ENCODE measurements at places on chromosomes 13 and 19.

DNA sequence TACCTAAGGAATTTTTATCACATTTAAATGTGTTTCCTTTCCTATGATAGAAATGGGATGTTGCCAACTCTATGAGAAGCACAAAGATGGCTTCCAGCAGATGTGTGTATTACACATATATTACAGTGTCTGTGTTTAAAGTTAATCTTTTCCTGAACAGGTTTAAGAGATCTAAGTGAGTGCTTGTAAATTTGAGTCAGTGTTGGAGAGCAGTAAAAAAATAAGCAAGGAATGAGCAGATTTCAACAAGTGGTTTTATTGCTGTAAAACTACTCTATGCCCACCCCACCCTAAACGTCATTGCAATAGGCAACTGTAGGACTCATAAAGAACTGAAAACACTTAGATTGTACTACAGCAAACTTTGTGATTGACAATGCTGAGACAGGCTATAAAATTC is 248.7 kb downstream of the KLF5 start:
- DNase-seq = no peak

DNA sequence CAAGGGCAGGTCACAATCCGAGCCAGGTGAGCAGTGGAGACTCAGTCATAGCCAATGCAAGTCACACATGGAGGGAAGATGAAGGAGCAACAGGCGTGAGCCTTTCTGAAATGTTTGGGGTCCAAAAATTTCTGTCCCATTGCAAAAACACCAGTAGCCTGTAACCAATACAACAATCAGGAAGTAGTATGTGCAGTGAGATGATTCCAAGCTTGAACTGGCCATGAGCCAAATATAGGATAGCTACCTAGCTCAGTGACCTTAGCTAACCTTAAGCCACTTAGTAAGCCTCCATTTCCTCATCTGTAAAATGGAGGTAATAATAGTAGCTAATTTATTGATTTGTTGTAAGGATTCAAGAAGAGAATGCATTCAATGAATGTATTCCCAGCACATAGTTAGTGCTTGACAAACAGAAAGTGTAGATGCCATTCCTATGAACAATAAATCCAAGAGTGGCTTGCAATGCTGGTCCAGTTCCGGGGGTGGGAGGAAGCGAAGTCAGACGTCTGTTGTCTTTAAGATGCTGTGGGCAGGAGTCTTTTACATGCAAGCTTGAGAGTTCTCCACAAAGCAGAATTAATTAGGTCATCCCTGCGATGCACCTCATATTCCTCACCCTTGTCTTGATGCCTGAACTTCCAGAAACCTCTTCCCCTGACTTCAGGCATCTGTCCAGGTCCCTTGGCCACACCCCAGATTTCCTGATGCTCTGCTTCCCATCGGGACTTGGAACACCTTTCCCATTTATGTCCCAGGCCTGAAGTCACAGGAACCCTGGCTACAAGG is 195.7 kb upstream of the UBL3 start:
- DNase-seq = no peak

DNA sequence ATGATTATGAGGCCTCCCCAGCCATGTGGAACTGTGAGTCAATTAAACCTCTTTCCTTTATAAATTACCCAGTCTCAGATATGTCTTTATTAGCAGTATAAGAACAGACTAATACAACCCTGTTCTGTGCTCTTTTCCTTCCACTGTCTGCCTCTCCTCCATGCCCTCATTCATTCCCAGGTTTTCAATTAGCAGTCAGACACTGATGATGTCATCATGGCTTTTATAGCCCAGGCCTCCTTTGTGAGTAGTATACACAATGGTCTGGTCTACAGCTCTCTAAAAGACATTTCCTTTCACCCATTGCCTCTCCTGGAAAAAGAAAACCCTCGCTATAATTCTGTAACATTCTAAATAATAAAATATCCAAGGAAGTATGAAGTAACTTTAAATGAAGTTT is 25.5 kb downstream of the FGF14 start:
- DNase-seq = no peak

DNA sequence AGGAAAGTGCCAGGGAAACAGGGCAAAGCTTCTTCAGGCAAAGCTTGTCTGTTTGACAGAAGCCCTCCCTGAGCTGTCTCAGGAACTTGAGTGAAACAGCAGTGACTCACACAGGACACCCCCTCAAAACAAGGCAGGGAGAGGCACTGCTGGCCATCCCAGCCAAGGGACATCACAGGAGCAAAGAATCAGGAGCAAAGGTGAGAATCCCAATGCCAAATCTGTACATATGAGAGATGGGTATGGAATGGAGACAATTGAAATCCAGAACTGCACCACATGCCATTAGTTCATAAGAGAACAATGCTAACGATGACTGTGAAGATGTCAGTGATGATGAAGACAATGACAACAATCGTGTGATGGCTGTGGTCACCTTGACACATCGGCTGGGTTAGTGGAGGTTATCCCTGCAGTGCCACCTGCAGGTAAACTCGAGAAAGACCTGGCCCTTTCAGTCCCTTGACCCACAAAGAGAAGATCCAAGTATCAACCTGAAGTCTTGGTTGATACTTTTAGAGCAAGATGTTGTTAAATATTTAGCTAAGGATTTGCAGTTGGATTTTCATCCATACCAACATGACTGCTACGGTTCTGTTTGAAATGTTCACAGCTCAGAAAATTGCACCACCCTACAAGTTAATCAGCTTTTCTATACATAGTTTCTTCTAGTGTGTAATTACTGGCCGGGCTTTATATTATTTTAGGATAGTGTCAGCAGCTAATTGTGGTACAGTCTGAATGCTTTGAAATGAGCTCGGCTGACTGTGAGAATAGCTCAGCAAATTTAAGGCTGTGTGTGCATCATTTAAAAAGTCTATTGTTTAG is 42.0 kb upstream of the IPO5 start:
- peak; percentile 2 for DNase-seq

DNA sequence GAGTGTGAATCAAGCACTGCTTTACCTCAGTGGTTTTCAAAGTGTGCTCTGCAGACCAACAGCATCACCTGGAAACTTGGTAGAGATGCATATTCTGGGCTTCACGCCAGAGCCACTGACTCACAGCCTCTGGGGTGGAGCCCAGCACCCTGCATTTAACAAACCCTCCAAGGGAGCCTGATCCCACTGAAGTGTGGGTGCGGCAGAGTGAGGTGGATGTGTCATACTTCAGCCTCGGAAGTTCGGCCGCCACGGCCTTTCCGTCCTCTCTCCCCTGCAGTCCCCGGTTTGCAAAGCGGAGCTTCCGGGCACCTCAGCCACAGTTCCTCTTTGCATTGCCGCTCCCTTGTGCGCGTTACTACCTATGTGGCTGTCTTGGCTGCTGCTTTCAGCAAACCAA is 33.3 kb upstream of the MICU2 start:
- DNase-seq = no peak

DNA sequence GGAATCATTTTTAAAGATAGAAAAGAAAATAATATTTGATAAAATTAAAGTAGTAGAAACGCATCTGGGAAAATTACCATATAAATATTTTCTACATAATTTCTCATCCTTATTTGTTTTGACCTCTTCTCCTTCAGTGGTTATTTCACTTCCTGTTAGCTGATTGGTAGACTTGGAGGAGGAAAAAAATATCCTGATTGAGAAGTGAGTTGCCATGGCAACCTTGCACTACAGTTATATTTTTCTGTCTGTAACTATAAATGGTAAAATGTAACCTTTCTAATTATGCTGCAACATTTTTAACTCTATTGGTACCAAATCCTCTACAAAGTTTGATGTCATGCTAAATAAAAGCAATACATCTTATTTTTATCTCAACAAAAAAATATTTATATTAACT is 45.2 kb downstream of the SCEL start:
- DNase-seq = no peak

- no peak for DNase-seq
Observed at GRCh38 chr13:97242755-97243497, 20.8 kb downstream of the MBNL2 start.

- DNase-seq = peak; percentile 40
Observed at GRCh38 chr13:69324090-69324886, 783.3 kb upstream of the ATXN8OS start.

GRCh38 chr19:38036707-38037611 is 130.0 kb downstream of the SIPA1L3 start:
- DNase-seq = peak; percentile 92

- DNase-seq = no peak
Observed at GRCh38 chr19:16070366-16070990, 5.8 kb upstream of the TPM4 start.

- no peak for DNase-seq
Observed at GRCh38 chr19:2036424-2036823, 14.6 kb downstream of the MKNK2 start.

GRCh38 chr19:46892252-46893179 is 31.7 kb downstream of the ARHGAP35 start:
- no peak for DNase-seq

- no peak for DNase-seq
Observed at GRCh38 chr13:21759463-21759862, 88.6 kb downstream of the FGF9 start.

DNA sequence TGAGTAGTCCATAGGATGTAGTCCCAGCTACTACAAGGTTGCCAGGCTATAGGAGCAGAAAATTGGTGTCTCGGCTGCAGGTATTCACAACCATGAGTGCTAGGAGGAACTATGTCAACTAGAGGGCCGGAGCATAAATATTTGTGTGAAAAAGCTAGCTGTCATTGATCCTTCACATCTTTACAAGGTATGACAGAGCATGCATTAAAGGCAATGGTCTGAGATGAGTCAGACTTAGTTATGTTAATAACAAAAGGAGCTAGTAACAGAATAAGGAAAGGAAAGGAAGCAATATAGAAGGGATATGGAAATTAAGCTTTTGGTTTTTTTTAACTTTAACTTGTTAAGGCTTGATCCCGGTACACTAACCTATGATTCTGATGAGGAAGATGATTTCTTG is 40.9 kb upstream of the PSG9 start:
- no peak for DNase-seq

DNA sequence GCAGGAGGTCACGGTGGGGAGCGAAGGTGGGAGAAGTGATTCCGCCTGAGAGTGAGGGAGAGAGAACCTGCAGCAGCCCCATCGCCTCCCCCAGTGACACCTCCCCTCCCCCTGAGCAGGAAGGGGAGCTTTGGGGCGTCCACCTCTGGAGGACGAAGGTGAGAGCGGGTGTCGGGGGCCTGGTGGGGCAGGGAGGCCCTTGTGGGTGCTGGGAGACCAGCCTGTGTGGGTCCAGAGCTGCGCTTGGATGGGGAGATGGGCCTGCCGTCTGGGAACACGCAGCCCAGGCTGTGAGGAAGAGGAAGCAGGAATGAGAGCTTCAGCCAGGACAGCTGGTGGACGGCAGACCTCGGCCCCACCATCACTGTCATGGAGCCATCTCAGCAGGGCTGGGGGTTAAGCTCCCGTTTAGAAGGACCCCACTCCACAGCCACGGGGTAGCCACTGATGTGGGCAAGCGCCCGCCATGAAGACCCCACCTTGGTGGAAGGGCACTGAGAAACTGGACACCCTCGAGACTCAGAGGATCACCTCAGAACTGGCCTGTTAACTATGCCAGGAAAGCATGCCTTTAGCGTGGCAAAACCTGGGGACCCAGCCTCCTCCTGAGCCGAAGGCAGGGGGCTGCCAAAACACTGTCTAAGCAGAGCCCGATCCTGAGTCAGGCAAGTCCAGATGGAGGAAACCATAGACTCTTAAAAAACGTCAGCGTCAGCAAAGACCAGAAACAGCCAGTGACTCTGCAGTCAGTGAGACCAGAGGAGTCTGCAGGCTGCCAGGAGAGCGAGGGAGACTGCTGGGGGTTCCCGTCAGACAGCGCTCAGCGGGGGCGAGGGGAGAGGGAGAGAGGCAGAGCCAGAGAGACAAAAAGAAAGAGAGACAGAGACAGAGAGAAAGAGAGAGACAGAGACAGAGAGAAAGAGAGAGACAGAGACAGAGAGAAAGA is 6.4 kb upstream of the PROZ start:
- peak; percentile 30 for DNase-seq

DNA sequence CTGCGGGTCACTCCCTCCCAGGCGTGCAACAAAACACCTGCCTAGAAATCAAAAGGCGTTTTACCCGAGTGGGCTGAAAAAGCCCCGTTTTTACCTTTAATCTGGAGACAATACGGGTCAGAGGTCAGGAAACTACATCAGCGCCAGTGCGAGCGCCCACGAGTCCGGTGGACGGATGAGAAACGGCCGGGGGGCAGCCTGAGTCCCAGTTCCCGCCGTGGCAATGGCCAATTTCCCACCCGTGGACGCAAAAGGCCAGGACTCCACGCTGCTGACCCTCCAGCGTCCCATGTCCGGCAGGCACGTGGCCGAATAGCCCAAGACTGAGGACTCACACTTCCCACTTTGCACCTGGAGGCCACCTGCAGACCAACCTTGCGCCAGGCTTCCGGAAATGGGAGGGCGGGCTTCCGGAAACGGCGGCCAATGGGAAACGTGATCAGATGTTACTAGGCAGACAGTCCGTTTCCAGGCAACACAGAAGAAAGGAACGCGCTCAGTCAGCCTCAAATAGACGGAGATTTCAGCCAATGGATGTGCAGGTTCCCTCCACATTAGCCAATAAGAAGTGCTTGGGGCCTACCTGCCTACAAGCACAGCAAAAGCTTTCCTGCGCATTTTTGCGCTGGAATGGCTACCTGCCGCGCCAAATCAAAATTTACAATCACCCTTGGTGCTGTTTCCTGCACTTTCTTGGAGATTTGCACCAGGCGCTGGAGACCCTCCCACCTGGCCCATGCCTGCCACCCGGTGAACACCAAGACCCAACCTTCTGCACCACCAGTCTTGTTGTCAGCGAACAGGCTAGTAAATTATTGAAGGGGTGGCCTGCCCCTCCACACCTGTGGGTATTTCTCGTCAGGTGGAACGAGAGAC is 47.4 kb downstream of the ZFP14 start:
- DNase-seq = peak; percentile 90

DNA sequence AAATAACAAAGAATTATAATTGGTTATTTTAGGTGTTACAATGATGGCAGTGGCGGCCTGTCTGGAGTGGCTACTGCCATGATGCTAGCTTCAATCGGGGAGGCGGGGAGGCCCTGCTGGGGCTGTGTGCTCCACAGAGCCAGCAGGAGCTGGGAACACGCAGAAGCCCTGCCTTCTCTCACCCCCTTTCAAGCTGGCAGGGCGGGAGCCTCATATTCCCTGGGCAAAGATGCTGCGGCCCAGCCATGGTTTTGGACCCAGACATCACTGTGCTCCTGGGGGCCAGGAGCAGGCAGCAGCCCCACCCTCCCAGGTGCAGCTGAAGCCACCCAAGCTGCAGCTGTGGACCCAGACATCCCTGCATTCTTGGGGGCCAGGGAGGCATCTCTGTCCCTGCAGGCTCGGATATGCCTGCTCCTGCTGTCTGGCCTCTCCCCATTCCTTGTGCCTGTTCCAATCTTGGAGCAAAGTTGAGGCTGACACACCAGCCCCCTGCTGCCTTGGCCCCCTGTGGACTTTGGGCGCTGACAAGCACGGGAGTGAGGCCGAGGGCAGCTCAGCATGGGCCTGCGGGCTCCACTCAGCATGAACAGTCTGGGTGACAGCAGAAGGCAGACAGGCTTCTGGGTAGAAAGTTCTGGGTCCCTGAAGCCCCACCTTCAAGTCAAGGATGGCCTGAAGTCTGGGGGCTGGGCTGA is 263.1 kb upstream of the HTR2A start:
- DNase-seq = no peak

Measured in NCI-H524 (cell line).